ENCODE measurements at places on chromosomes 3 and 15. TPM values are rescaled to one million over a fixed set of nuclear protein-coding genes. Genes with fewer than 3 reads are reported as not detected.

FAM240A gene
- not detected for total RNA-seq

STRA6 gene
- total RNA-seq = 17.2 TPM

PIF1 gene
- 37.9 TPM for total RNA-seq

SAXO2 gene
- total RNA-seq = not detected

RPL35A gene
- 1,915 TPM for total RNA-seq

GRCh38 chr3:187903697-187904096, 158.4 kb upstream of the BCL6 start:
- DNase-seq = no peak

GRCh38 chr3:46372492-46373359, 2.0 kb downstream of the CCR5 start:
- peak; percentile 18 for DNase-seq

DNA sequence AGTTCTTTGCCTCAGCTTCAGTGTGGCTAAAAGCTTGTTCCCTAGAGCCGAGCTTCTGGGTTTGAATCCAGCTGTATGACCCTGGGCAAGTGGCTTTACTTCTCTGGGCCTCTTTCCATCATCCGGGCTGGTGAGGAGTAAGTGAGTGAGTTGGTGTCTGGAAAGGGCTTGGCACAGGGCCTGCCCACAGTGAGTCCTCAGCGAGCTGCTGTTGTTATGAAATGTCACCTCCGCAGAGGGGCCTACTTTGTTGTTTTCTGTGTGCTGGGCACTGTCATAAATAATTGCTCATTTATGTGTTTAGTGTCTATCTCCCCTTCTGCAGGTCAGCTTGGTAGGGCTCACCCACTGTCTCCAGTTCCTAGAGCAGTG, 31.7 kb downstream of the SLC6A6 start:
- no peak for DNase-seq

- no peak for DNase-seq
These were observed 77.9 kb upstream of the ASB14 start for GRCh38 chr3:57370341-57370740.

DNA sequence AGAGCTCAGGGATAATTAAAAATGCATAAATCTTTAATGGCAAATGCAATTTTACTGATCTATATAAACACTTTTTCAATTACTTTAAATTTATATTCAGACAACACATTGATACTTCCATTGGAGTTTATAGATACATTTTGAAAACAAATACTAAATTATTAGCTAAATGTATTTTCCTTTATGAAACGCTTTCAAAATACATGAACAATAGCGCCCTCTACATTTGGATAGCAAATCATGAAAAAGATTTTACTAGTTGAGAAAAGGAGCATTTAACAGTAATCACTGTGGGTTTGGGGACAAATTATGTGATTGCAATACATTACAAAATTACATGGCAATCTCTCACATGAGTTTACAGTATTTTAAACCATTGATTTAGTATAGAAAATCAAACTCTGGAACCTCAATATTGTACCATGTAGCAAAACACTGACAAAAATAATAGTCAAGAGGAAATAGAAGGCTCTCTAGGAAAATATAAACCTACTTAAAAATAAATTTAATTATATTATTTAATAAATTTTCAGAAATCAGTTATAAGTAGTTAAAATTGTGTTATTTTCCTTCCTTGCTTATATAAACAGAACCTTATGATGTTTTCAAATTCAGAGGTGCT, 207.9 kb downstream of the ZIC1 start:
- DNase-seq = peak; percentile 72

Data from G401 (cell line).